ENCODE measurements at places on chromosomes 1 and 21.

- no peak for DNase-seq
Measured at GRCh38 chr1:17089506-17089905, 29.7 kb downstream of the PADI2 start.

GRCh38 chr1:176118985-176119384, 88.1 kb downstream of the COP1 start:
- DNase-seq = no peak

DNA sequence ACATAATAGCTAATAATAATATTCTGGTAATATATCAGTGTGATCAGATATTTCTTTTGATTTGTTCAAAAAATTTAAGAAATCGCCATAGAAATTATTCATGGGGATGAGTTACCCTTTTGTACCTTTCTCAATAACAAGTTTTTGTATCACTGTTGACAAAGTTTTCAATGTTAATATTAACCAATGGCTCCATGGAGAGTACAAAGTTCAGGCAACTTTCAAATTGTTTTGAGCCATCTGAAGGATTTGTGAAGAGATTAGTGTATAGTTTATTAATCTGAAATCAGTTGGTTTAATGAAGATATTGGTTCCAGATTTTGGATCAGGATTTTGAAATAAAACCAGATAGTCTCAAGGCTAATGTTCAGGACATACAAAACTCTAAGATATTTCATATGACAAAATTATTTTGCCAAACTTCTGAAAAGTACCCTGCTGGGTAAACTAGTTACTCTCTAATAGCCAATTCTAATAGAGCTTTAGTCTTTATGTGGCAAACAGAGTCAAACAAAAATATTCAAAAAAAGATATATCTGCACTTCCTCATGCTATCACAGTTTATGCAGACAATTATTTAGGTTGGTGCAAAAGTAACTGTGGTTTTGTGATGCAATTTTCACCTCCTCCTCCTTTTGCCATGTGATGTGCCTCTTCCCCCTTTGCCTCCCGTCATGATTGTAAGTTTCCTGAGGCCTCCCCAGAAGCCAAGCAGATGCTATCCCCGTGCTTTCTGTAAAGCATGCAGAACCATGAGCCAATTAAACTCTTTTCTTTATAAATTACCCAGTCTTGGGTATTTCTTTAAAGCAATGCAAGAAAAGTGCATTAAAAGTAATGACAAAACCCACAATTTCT, 1105.0 kb downstream of the PLA2G4A start:
- no peak for DNase-seq

DNA sequence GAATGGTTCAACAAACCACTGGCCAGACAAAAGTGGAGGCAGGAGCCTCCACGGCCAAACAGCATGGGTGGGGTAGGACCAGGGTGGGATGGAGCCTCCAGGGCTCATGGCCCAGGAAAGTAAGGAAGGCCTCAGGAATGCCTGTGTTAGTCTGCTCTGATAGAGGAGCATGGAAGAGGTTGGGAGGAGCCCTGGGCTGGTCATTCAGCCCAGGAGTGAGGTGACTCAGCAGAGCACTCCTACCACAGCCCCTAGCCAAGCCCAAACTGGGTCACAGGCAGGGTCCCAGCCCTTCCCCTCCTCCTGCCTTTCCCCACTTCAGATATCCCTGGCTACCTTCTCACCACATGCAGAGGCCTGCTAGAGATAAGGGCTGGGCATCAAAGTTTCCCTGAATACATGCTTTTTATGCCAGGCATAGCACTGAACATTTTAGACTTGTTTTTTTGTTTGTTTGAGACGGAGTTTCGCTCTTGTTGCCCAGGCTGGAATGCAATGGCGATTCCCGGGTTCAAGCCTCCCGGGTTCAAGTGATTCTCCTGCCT, 3.1 kb upstream of the SHISA4 start:
- DNase-seq = no peak

DNA sequence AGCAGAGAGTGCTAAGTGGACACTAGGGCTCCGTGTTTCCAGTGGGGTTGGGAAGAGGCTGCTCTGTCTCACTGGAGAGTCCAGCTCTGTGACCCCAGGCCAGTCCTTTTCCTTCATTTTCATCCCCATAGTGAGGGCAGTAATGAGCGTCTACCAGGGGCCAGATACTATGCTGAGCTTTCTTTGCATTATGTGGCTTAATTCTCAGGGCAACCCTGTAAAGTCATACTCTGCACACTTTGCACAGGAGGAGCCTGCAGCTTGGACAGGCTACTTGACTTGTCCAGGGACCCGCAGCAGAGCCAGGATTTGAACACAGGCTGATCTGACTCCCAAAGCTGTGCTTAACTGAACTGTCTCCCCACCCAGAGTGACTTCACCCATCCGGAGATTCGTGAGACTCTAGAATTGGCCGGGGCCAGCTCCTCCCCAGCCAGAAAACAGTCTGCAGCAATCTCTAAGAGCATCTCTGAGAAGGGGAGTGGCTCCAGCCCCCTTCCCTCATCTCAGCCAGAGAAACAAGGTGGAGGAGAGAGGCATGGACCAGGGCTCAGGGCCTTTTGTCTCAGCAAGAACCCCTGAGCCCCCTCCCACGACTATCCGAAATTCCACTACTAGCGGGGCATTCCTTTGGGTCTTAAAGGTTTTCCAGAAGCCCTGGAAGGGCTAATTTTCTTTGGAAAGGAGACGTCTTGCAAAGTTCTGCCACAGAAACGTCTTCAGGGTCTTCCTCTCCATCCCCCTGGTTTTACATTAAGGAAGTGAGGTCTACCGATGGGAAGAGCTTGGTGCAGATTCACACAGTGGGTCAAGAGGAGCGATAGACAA, 866 bp upstream of the FNDC5 start:
- DNase-seq = no peak

- no peak for DNase-seq
Measured at GRCh38 chr21:15066123-15066575, 1.3 kb upstream of the NRIP1 start.

DNA sequence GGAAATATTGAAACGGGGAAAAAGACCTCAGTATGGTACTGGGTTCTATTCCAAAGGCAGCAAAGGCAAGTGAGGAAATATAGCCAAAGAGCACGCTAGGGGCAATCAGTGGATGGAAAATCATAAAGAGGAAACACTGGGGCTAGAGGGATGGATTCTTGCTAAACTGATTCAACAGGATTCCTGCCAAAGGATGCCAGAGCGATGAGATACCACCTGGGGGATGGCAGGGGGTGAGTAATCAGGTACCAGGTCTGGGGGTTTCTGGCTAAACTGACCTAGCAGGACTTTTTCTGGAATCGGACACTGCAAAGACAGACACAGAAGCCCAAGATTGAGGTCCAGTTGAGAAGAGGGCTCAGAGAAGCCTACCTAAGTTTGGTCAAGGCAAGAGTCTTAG, 6.7 kb downstream of the CHI3L2 start:
- DNase-seq = no peak

DNA sequence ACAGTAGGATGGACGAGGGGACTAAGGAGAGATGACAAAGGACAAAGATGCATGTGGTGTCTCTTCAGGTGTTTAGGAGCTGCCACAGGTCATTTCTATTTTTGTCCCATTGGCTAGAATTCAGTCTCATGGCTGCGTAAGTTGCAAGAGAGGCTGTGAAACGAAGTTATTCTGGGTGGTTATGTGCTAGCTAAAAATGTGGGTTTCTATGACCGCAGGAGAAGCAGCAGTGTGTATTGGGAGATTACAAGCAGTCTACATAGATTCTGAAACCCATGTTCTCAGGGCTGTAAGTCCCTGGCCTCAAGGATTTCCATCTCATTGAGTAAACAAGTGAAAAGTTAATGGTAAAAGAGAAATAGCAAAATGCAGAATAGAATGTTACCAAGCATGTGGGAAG, 110.7 kb downstream of the SPATA46 start:
- no peak for DNase-seq

DNA sequence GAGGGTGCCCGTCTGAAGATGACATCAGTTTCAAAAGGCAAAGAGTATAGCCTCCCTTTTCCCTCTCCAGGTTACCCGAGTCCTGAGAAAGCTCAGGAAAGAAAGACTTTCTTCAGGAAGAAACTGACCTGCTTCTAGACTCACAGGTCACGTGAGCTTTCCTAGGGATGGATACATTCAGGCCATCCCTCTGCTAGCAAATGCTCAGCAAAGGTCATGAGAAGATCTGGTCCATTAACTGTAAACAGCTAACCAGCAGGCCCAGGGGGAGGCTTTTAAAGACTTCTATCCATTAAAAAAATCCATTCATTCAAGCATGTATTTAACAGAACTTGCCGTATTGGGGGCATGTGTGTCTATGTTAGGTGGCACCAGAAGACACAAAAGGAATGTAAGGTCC, 605.5 kb downstream of the KIF26B start:
- no peak for DNase-seq

DNA sequence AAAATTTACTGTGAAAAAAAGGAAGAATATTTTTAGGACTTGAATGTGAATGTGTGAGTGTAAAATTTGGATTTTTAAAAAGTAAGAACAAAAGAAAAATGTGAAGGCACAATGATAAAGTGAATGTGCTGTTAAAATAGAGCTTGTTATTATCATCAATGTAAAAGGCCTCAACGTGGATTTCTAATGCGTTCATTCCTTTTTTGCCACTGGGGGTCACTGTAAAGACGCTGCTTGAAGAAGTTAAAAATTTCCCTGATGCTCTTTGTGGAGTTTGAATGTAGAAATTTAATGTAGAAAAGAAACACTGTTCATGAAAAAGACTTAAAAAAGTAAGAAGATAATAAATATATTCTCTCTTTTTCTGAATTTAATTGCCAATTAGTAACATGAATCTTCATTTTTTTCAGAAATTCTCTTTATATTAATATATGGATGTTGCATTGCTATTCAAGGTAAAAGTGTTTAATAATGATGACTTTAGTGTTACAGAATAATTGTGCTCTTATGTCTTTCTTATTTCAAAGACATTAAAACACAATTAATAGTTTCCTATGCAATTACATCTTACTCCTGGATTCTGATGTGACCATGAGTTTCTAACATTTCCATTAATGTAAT, 161.5 kb downstream of the DNM3 start:
- DNase-seq = no peak

DNA sequence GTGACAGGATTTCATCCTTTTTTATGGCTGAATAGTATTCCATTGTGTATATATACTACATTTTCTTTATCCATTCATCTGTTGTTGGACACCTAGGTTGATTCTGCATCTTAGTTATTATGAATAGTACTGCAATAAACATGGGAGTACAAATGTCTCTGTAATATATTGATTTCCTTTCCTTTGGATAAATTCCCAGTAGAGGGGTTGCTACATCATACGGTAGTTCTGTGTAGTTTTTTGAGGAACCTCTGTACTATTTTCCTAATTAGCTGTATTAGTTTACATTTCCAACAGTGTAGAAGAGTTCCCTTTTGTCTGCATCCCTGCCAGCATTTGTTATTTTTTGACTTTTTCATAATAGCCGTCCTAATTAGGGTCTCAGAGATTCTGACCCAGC, 201.3 kb downstream of the GIPC2 start:
- no peak for DNase-seq

- DNase-seq = no peak
Measured at GRCh38 chr21:45575993-45576837, 34.0 kb upstream of the SLC19A1 start.

DNA sequence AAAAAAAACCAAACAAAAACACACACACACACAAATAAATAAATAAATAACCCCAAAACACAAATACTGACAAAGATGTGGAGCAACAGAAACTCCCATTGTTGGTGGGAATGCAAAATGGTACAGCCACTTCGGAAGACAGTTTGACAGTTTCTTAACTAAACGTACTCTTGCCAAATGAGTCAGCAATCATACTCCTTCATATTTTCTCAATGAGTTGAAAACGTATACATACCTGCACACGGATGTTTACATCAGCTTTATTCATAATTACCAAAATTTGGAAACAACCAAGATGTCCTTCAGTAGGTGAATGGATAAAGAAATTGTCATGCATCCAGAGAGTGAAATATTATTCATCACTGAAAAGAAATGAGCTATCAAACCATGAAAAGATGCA, 23.5 kb downstream of the ASAP3 start:
- no peak for DNase-seq

Measured in stimulated activated CD8-positive, alpha-beta memory T cell treated with anti-CD3 and anti-CD28 coated beads, Interleukin-7, amount 100 ng/mL, for 1 hour (primary cell).